T-helper 1 cell (primary cell): ENCODE measurements at places on chromosomes 1 and 21.

GRCh38 chr21:15065392-15066122 lies 757 bp upstream of the NRIP1 start:
- peak; percentile 58 for DNase-seq

DNA sequence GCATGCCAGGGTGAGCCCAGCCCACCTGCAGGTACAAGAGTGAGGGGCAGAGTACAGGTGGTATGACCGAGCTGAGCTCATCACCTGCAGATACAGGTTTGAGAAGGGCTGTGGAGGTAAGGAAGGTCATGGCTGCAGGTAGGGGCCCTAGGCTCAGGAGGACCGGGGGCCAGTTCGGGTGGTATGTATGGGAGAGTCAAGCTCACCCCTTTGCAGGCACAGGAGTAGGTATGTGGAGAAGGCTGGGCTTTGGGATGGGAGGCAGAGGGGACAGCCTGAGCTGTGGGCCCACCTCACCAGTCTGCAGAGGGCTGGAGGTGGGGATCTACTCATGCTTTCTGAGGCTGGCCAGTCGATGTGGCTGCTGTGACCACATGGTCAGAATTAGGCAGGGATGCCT lies 17.2 kb downstream of the PODN start:
- DNase-seq: no peak

DNA sequence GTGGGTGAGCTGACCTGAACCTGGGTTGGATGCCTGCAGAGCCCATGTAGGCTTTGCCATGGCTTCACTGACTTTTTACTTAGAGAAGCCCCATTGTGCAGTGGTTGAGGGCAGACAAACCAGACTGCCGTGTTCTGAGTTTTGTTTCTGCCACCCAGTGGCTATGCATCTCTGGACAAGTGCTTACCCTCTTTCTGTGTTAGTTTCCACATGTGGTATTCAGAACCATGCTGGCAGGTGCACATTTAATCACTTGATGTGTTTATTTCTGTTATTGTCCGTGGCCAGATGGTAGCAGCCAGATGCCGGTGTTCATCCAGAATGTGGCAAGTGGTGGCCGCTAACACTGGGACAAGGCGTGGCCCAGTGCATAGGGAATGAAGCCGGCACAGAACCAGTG lies 10.3 kb upstream of the PTPN7 start:
- DNase-seq: no peak

DNA sequence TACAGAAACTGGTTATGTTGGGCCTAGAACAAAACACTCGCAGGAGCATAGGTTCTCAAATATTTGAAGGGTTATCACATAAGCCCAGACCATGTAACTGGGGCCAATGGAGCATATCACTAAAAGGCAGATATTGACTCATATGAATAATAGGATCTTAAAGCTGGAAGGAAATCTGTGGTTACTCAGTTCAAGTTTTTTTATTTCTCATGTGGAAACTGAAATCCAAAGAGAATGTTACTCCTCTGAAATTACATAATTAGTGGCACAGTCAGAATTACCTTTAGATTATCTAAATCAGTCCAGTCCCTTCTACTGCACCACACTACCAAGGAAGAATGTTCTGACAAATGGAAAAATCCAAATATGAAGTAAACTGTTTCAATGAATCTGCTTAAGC lies 12.0 kb downstream of the SLAMF8 start:
- no peak for DNase-seq

DNA sequence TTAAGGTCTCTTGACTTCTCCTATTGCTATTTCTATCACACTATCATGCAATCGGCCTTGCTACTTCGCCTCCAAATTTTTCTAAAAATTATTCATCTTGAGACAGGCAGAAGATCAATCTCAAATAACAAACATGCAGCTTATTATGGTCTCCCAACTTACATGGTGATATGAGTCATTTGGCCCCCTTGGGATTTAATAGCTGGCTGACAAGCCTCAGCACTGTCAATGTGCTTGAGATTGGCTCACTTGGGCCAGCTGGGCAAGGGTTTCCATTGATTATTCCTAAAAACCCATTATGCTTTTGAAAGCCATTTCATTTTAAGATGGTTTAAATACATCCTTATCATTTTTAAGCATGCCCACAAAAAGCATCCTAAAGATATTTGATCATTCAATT lies 224.5 kb upstream of the NFIA start:
- DNase-seq: no peak
